ENCODE measurements at places on chromosomes 4 and X. TPM values are rescaled to one million over a fixed set of nuclear protein-coding genes. Genes with fewer than 3 reads are reported as not detected.

DNA sequence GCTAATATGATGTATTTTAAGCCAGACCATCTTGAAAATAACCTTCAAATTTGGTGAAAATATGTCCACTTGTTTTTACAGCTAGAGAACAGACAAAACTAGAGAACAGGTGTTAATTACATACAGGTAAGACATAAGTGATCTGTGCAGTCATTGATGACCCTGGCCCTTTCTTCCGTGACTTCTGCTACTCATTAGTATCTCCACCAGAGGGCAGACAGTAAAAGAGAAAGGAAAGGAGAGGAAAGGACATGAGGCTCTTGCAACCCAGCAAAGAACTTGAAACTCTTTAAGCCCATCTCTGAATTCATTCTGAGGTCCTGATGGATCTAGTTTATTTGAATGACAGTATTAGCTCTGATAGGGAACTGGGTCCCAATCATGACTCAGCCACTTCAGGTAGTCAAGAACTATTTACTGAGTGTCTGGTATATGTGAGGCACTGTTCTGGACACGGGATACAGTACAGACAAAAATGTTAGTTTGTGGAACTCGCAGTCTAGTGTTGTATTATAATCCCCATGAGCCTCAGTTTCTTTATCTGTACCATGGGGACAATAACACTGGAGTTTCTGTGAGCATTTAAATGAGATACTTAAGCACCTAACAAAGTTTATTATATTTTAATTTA lies 121.0 kb upstream of the TEX13D start:
- DNase-seq = peak; percentile 44

Gene LARP7
- polyA plus RNA-seq = 11.4 TPM

DNA sequence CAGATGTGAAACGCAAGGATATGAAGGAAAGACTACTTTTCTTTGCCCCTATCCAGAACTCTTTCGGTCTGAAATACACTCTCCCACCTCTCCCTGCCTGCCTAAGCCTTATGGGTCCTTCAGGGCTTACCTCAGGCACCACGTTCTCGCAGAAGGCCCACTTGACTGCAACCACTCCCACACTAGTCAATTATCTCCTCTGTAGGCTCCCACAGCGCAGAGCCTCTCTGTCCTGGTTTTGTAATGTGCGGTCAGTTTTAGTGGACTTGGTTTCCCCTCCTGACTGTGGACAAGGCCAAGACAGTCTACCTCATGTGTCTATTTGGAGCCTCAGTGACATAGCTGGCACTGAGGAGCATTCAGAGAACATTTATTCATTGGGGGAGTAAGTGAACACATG lies 11.1 kb downstream of the CNGA2 start:
- no peak for DNase-seq

DNA sequence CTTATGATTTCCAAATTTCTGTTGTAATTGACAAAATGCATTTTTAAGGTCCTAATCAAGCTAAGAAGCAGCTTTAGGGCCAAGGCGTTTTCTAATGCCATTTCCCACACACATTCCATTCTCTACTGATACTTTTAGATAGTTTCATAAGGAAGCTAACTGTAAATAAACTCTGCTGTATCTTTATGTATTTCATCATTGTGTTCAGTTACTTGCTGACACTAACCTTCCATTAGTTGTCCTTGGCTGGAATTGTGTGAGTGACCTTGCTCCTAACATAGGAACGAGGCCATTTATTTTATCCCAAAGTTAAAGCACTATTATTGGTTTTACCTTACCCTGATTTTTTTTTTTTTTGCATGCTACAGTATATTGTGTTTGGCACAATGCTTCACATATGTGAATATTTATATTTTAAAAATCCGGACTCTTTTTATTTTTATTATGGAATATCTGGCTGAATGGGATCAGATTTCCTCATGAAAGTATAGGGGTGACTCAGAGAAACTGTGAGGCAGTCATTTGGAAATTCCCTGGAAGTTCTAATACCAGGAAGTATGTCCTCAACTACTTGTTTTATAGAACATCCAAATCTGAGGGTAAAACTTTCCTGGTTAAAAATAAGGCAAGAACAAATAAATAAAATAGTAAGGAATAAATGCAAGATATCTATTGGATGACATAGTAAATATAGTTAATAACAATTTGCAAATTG lies 62.7 kb upstream of the SORBS2 start:
- DNase-seq = peak; percentile 65

DNA sequence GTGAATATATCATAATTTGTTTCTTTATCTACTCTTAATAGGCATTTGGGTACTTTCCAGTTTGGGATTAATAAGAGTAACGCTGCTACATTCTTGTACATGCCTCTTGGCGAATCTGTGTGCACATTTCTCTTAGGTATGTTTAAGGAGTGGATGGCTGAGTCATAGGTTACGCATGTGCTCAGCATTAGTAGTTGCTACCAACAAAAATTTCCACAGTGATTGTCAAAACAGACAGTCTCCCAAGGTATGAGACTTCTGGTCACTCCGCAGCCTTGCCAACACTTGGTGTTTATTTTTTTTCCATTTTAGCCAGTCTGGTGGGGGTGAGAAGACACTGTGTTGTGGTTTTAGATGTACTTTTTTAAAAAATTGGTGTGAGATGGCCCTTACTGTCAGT lies 44.6 kb downstream of the FGFBP1 start:
- DNase-seq = peak; percentile 99

Gene CENPVL1
- not detected for polyA plus RNA-seq

GRCh38 chr4:15254236-15254880 lies 173.5 kb upstream of the C1QTNF7 start:
- DNase-seq = peak; percentile 56

Gene SPCS3
- polyA plus RNA-seq = 36.0 TPM

GRCh38 chrX:43552156-43552555 lies 103.9 kb upstream of the MAOA start:
- DNase-seq = peak; percentile 57

GRCh38 chrX:72308209-72308565 lies 2.5 kb upstream of the CITED1 start:
- DNase-seq = no peak

Measured in mammary epithelial cell (primary cell).